ENCODE measurements at places on chromosomes 2 and 18.

GRCh38 chr2:219542931-219543595, 546 bp downstream of the CHPF start:
- no peak for DNase-seq

GRCh38 chr2:76713312-76713711, 808.9 kb downstream of the LRRTM4 start:
- no peak for DNase-seq

DNA sequence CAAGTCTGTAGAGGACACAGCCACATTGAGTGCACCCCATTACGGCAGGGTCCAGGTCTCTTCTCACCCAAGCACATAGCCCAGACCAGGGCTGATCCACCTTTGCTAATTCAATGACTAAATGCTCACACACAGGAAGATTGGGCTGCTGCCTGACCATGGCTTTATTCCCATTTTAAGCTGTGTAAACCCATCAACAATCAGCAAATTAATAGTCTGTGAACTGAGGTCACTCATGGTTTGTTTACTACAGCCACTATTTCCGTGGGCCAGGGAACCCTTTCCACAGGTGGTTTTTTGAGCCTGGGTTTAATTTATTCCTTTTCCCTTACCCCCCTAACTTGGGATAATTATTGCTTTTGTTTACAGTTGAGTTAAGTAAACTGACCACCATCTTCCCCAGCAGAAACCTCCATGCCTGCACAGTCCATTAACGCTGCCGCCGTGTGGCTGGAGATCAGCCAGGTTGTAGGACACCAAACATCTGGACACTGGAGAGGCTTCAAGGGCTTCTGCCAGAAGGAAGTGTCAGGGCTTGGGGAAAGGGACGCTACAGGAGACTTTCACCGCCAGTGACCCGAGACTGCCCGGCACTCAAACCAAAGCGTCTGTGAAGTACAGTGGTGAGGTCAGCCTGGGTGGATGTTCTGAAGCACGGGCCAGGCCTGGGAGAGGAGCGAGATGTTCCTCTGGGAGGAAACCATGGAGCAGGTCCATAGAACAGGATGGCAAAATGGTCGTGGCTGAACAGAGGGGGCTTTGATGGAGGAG, 282.9 kb downstream of the DYSF start:
- no peak for DNase-seq

DNA sequence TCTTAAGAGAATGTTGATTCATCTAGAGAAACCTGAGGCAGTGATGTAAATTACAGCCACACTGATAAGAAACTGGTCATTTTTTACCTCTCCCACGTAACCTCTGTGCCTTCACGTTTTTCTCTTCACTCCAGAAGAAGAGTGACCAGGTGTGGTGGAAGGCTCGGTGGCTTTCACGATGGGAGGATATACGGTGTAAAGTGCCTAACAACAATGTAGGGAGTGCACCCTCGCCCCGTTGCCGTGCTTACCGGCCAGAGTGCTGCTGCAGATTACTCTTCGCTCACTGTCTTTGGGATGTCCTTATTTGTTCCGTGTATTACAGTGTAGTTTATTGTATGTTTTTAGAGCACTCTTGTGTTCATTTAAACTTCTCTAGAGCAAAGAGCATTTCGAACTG, 46.5 kb downstream of the NCK2 start:
- DNase-seq = no peak

GRCh38 chr2:9748577-9748976, 94.7 kb upstream of the TAF1B start:
- DNase-seq = no peak

DNA sequence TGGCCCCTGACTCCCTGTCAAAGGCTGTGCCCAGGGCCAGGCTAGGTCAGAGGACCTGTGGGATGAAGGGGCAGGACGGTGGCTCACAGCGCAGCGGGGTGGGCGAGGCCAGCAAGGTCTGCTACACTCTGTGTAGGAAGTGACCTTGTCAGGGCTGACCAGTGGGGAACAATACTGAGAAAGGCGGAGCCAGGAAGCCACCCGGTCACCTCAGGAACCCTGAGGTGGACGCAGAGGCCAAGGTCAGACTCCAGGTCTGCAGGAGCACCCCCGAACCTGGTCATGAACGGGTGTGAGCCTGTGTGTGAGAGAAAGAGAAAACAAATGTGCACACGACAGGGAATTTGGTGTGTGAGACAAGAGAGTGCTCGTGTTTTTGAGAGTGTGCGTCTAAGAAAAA, 72.3 kb downstream of the SMAD7 start:
- no peak for DNase-seq

GRCh38 chr2:192007581-192008228, 160.8 kb upstream of the CAVIN2 start:
- DNase-seq = no peak

GRCh38 chr2:238872628-238873380, 24.9 kb downstream of the TWIST2 start:
- no peak for DNase-seq

- no peak for DNase-seq
Measured at GRCh38 chr2:240567137-240567871, 980 bp upstream of the RNPEPL1 start.

- no peak for DNase-seq
Measured at GRCh38 chr2:119790466-119790865, 30.7 kb downstream of the PTPN4 start.
